ENCODE measurements at places on chromosomes 7 and 10.

- DNase-seq: no peak
Observed at GRCh38 chr10:101560298-101561067, 27.6 kb downstream of the POLL start.

DNA sequence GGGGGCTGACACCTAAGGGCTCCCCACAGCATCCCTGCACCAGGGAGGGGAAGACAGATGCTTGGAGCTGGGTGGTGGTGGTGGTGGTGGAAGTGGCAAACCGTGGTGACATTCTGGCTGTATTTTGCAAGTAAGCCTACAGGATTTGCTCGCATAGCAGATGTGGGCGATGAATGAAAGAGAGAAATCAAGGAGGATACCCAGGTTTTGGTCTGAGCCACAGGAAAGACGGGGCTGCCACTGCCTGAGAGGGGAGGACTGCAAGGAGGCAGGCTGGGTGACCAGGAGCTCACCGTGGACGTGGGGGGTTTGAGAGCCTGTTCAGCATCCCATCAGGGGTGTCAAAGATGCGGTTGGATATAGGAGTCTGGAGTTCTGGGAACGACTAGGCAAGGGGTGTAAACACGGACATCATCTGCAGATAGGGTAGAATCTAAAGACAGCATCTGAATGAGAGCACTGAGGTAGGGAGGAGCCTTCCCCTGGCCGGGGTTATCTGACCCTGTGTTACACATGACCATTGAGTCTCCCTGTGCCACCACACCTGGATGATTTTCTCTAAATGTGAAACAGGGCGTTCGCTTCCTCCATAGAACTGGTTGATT, 49.7 kb downstream of the TSPAN15 start:
- no peak for DNase-seq

DNA sequence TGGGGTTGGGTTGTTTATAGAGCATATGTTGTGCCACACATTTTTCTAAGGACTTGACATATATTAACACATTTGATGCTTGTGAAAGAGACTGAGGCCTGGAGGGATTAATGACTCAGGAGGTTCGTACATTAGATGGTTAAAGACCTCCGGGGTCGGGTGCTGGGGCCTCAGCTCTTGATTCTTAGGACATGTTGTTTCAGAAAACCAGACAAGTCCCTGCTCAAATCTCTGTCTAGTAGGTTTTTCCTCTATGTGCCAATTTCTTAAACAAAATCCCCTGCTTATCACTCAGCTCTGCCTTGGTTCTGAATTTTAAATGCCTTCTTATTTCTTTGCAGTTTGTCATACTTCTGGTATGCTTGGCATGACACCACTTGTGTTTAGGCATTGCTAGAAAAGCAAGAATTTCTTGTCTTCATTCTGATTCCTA, 5.8 kb downstream of the UPP1 start:
- DNase-seq: peak; percentile 69

- DNase-seq: no peak
Observed at GRCh38 chr10:109922358-109922975, 844 bp downstream of the XPNPEP1 start.

GRCh38 chr10:31730776-31731175, 197.9 kb downstream of the ARHGAP12 start:
- DNase-seq: no peak

DNA sequence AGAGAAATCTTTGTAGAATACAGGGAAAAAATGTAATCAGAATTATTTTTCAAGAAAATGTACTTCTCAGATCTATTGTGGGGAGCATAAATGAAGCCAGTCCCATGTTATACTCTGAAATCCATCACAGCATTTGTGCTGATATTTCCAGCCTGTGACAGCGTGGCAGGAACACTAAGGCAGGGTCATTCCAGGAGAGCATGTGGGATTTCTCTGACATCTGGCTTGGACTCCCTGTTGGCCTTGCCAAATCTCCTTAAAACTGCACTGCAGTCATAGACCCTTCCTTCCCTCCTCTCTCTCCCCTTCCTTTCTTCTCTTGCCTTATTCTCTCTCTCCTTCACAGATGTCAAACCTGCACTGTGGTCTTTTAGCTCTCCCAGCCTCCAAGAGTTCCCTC, 6.5 kb upstream of the TSPAN13 start:
- no peak for DNase-seq

- DNase-seq: no peak
Observed at GRCh38 chr10:70221030-70221429, 12.2 kb downstream of the PPA1 start.

DNA sequence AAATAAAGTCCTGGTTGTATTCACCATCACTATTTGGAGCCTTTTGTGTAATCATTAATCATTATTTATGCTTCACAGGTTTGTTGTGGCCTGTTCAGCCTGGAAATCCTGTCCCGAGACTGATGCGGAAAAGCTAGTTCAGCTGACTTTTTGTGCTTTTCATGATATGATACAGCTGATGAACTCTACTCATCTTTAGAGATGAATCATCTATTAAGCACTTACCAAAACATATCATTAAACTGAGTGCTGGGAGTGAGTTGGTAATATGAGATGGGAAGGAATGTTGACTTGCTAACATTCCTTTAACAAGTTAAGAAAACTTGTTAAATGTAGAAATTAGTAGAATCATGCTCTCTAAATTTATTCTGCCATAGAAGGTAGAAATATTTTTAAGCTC, 53.0 kb downstream of the CROT start:
- no peak for DNase-seq

DNA sequence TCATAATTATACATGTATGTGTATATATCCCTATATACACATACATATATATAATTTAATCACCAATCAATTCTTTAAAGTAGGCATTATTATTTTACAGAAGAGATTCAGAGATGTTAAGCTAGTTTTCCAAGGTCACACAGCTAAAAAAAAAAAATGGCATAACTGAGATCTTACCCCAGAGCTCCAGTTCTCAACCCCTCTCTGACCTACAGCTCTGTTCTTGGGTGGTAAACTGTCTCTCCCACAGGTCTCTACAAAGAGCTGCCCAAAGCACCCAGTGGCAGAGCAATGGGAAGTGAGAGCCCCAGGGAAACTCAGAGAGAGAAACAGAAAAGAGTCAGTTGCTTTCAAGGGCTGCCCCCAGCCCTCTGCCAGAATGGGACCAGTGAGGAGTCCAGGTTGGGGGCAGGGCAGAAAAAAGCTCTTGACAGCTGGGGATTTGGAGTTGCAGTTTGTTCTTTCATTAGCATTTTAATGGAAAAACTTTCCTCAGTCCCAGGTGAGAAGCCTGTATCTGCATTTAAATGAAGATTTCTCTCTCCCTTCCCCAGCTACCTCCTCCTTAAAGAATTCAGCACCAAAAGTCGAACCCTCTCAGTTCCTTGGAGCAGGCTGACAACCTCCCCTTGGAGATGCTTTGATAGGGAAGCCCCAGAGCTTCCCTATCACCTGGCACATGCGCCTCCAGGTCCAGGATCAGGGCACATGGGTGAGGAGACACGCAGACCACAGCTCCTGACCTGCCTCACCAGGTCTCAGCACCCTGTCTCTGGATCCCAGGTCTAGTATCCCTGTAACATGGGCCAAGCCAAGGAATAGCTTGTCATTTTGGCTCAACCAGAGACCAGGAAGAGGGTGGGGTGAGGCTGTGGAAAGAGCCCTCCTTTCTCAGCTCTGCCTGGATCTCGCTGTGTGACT, 388.1 kb downstream of the PLXNA4 start:
- DNase-seq: no peak

GRCh38 chr10:93601146-93601773, at the start of gene RBP4:
Gene RBP4, minus strand, starts transcription at chr10:93601235. Its CDS starts 207 bp downstream, at chr10:93601028.
- peak; percentile 83 for DNase-seq

DNA sequence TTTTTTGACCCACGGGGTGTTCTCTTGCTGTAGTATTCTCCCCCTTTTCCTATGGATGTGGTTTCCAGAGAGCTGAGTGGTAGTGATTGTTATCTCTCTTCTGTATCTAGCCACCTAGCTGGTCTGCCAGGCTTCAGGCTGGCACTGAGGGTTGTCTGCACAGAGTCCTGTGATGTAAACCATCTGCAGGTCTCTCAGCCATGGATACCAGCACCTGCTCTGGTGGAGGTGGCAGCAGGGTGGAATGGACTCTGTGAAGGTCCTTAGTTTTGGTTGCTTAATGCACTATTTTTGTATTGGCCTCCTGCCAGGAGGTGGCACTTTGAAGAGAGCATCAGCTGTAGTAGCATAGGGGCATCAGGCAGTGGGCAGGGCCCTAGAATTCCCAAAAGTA, 851 bp downstream of the HYAL4 start:
- DNase-seq: no peak

DNA sequence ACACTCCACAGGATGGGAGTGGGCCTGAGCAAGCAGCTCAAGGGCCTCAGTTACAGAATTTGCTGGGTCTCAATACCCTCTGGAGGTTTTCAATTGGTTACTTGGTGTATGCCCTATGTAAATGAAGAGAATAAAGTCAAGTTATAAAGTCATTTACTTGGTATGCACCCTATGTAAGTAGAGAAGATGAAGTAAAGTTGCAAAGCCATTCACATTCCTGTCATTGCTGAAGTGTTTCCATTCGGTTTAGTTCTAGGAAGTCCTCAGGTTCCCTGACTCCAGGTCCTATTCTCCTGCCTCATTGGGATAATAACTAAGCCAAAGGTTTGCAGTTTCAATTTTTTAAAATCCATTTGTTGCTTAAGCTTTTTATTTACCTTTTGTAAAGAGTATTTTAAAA, 272.6 kb upstream of the NPSR1 start:
- no peak for DNase-seq

- no peak for DNase-seq
Observed at GRCh38 chr7:32515890-32516550, 20.7 kb downstream of the AVL9 start.

- no peak for DNase-seq
Observed at GRCh38 chr7:15279640-15280039, 282.2 kb downstream of the AGMO start.

DNA sequence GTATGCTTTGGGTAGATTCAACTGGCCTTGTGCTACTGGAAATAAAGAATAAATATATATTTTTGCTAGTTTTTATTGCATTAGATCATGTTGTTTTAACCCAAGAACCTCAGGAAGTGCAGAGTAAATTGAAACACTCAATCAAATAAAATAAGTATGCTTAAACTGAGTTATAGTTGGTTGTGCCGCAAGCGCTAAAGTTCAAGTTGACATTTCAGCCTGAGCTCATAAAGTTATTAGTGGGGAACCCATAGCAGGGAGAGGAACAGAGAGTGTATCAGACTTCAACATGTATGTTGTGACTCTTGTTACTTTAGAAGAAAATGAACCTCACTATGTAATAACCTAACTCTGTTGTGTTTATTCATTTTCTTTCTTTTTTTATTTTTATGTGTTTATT, 25.2 kb upstream of the BAMBI start:
- DNase-seq: no peak

DNA sequence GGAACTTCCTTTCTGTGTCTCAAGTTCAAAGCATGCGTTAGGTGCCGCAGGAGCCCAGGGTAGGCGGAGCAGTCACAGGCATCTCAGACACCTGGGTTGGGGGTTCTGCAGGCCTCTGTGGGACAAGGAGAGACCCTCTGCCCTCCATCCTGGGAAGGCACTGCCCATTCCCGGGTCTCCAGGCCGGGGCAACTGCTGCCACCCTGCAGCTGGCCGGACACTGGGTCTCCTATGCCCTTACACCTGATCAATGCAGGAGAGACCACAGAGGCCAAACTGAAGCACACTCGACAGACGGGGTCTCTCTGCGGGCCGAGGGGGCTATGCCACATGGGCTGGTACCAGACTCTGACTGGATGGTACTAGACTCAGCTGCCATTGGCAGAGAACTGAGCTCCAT, 36.9 kb downstream of the YKT6 start:
- no peak for DNase-seq

DNA sequence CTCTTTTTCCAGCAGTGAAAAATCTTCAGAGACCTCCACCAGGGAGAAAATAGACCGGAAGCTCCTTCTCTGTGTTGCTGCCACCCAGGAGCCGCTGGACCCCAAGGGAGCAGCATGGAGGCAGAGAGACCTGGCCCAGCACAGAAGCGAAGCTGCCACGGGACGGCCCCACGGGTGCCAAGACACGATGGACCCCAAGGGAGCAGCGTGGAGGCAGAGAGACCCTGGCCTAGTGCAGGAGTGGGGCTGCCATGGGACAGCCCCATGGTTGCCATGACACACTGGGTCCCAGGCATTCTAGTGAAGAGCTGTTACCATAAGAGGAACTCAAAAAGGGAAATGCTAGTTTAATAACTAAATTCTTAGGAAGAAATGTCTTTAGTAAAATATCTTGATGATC, 186.3 kb downstream of the PTPRN2 start:
- DNase-seq: no peak

DNA sequence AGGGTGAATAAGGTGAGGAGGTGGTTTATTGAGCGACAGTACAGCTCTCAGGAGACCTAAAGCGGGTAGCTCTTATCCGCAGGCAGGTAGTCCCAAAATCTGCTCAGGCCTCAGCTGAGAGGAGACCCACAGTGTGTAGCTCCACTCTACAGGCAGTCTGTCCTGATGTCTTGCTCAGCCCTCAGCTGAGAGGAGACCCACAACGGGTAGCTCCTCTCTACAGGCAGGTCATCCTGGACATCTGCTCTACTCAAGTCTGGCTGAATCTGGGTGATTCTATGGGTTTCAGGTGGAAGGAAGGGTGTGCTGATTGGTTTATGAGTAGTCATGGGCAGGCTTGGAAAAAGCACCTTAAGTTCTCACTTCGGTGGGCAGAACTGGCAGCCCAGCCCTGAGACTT, 55.6 kb upstream of the ABCB5 start:
- peak; percentile 44 for DNase-seq

- DNase-seq: no peak
Observed at GRCh38 chr7:35550831-35551230, 144.1 kb downstream of the HERPUD2 start.

DNA sequence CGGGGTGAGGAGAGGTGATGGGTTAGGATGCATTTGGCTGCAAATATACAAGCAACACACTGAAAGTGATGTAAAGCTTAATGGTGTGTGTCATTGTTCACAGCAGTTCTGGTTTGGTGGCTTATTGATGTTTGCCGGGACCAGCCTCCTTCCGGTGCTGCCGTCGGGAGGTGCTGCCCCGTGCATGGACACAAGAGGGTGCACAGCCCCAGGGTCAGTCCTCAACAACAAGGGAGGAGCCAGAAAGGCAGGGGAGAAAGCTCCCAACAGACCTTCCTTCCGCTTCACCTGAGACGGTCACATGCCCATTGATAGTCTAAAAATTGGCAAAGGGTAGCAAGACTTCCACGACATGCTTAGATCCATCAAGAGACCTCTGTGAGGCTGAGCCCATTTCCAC, 9.5 kb downstream of the RNF32 start:
- no peak for DNase-seq

- peak; percentile 69 for DNase-seq
Observed at GRCh38 chr7:70325509-70326101, 727.3 kb downstream of the AUTS2 start.
